ENCODE measurements at places on chromosomes 4 and X.

DNA sequence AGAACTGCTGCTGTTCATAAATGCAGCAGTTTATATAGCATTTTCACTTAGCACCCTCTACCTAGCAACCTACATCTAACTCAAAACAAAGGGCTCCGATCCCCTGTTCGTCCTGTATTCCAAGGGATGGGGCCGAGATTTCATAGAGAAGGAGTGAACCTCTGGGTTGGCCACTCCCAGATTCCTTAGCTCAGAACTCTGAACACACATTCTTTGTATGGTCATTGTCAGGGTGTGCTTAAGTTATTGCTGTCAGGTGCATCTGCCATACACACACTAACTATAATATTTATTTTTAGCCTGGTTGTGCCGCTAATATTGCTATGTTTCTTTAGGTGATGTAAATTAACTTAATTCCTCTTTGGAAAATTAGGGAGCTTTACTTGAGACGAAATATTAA lies 47.7 kb upstream of the AADAT start:
- no peak for DNase-seq

- DNase-seq: no peak
Measured at GRCh38 chr4:94722748-94723147, 35.0 kb upstream of the BMPR1B start.

GRCh38 chrX:11363069-11363594 lies 69.9 kb downstream of the AMELX start:
- DNase-seq: no peak

DNA sequence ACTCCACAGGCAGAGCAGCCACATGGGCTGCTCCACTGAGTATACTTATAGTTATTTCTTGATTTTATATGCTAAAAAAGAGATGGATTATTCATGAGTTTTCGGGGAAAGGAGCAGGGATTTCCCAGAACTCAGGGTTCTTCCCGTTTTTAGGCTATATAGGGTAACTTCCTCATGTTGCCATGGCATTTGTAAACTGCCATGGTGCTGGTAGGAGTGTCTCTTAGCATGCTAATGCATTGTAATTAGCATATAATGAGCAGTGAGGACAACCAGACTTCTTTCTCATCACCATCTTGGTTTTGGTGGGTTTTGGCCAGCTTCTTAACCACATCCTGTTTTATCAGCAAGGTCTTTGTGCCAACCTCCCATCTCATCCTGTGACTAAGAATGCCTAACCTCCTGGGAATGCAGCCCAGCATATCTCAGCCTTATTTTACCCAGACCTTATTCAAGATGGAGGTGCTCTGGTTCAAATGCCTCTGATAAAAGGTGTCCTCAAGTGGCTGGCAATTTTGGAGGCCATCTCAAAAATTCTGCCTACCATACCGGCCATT lies 213.0 kb upstream of the VEGFC start:
- no peak for DNase-seq

- DNase-seq: no peak
Measured at GRCh38 chr4:152536545-152537182, 772 bp upstream of the FBXW7 start.
